GM19239 (cell line): ENCODE measurements at places on chromosomes 2 and 18.

DNA sequence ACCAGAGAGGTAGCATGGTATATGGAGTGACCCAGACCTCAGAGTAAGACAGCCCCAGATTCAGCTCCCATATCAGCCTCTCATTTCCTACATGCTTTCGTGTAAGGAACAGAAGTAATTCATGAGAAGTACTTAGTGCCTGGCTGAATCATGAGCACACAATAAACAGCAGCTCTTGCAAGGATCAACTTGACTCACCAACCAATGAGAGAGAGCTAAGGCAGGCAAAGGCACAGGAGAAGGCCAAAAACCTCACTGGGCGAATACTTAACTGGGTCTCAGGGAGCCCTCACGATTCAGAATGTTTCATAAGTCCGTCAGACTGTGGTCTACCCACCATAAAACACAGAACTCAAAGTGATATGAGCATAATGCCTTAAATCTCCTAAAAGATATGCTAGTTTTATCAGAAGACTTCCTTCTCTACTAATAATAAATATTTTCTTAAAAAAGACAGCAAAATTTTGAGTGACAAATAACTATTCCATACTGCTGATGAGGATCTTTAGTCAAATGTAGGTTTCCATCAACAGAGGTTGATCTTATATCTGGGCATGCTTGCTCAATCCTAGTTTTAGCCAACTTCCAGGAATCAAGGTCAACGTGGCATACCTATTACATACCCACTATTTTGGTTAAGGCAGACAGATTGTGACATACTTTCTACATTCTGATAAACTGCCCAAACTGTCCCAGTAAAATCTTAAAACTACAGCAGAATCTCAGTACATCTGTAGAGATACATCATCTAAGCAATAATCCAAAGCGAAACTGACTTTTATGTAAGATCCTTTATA is 34.9 kb downstream of the IMMT start:
- no peak for DNase-seq

GRCh38 chr2:240781471-240782220 is 38.4 kb downstream of the KIF1A start:
- DNase-seq, result no peak

DNA sequence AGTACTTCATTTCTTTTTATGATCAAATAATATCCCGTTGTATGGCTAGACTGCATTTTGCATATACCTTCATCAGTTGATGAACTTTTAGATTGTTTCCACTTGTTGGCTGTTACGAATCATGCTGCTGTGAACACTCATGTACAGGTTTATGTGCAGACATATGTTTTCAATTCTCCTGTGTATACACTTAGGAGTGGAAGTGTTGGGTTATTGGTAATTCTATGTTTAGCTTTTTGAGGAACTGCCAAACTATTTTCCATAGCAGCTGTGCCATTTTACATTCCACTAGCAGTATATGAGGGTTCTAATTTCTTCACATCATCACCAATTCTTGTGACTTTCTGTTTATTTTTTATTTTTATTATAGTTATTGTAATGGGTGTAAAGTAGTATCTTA is 32.1 kb upstream of the LCLAT1 start:
- no peak for DNase-seq

- no peak for DNase-seq
Measured at GRCh38 chr2:73000808-73001570, 70.5 kb downstream of the SFXN5 start.

- no peak for DNase-seq
Measured at GRCh38 chr2:12702168-12703121, 14.3 kb upstream of the TRIB2 start.

DNA sequence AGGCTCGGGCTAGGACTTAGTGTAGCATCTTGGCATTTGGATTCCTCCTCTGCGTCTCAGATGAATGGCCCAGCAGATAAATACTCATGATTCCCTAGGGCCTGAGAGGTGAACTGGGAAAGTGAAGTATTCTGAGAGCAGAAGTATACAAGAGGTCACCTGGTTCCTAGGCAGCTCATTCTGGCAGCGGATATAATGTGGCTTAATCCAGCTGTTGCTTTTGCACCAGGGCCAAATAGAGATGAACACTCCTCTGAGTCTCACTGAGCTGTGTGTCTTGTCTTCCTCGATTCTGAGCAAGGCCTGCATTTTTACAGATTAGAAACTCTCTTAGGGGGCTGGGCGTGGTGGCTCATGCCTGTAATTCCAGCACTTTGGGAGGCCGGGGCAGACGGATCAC is 196.1 kb downstream of the SLC4A3 start:
- DNase-seq, result no peak
